ENCODE measurements at places on chromosomes 1 and 21.

DNA sequence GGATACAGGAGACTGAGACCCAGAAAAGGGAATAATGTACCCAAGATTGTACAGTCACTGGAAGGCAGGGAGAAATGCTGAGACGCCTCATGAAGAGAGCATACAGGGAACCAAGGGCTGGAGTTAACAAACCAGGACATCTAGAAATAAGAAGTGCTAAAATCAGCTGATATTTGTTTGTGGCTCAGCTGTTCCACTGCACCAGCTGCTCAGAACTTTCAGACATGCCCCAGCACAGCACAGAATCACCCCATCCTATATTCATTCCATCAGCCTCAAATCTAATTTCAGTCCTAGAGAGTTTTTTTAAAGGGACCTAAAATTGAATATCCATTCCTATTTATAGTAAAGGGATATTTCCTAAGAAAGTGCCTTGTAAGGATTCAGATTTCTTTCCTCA lies 60.2 kb downstream of the DAB1 start:
- no peaks in the 10 kb centered on the region for H3K27me3 ChIP-seq
- no peak overlapping the region for H3K27ac ChIP-seq
- H3K36me3 ChIP-seq: no peaks in the 10 kb centered on the region

DNA sequence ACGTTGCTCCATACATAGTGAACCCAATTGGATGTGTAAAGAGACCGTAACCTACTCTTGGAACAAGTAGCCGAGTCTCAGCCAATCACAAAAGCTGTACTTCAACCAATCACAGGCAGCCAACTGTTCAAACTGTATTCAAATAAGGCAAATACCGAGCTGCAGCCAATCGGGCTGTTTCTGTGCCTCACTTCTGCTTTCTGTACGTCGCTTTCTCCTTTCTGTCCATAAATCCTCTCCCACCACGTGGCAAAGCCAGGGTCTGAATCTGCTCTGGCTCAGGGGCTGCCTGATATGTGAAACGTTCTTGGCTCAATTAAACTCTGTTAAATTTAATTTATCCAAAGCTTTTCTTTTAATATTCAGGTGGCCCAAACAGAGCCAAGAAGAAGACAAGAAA lies 210.3 kb downstream of the URB2 start:
- DNase-seq: no peak
- no peaks in the 10 kb centered on the region for H3K36me3 ChIP-seq
- H3K27ac ChIP-seq: no peak overlapping the region
- no peaks in the 10 kb centered on the region for H3K4me1 ChIP-seq
- no peak overlapping the region for H3K4me3 ChIP-seq
- peaks cover 3% of the 10 kb centered on the region for H3K27me3 ChIP-seq

- no peaks in the 10 kb centered on the region for H3K4me1 ChIP-seq
- no peak overlapping the region for H3K27ac ChIP-seq
- H3K27me3 ChIP-seq: no peaks in the 10 kb centered on the region
- DNase-seq: no peak
Observed at GRCh38 chr21:32137266-32137665, 141.6 kb downstream of the MIS18A start.

GRCh38 chr1:203506858-203507626 lies 13.1 kb downstream of the OPTC start:
- H3K36me3 ChIP-seq: no peaks in the 10 kb centered on the region
- H3K4me1 ChIP-seq: no peaks in the 10 kb centered on the region
- H3K4me3 ChIP-seq: no peak overlapping the region
- no peak overlapping the region for H3K27ac ChIP-seq
- H3K27me3 ChIP-seq: no peaks in the 10 kb centered on the region

DNA sequence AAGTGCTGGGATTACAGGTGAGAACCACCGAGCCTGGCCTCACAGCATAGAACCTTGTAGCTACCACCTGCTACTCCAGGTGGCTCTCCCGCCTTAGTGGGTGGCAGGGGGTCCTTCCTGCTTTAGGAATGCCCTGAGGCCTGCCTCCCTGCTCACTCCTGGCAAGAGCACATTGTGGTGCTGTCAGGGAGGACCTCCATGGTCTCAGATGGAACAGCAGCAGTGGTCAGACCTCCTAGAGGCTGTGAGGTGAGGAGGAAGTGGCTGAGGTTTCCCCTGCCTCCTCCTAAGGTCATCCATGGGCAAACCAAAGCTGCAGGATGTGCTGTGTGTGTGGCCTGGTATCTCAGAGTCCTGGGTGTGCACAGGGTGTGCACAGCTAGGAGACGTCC lies 6.7 kb downstream of the SOX13 start:
- H3K27me3 ChIP-seq: peaks cover 14% of the 10 kb centered on the region
- no peaks in the 10 kb centered on the region for H3K36me3 ChIP-seq
- DNase-seq: no peak
- H3K4me3 ChIP-seq: no peak overlapping the region
- peaks cover 10% of the 10 kb centered on the region for H3K4me1 ChIP-seq
- no peak overlapping the region for H3K27ac ChIP-seq

- no peak overlapping the region for H3K4me3 ChIP-seq
- no peak overlapping the region for H3K27ac ChIP-seq
- no peaks in the 10 kb centered on the region for H3K36me3 ChIP-seq
- H3K27me3 ChIP-seq: no peaks in the 10 kb centered on the region
- DNase-seq: no peak
Observed at GRCh38 chr1:179817056-179817455, 60.5 kb downstream of the TOR1AIP2 start.

- DNase-seq: peak; percentile 21
- no peaks in the 10 kb centered on the region for H3K4me1 ChIP-seq
- no peak overlapping the region for H3K4me3 ChIP-seq
- H3K27ac ChIP-seq: no peak overlapping the region
- no peaks in the 10 kb centered on the region for H3K27me3 ChIP-seq
Observed at GRCh38 chr1:233790662-233791371, 113.7 kb upstream of the SLC35F3 start.

- H3K4me1 ChIP-seq: no peaks in the 10 kb centered on the region
- no peak overlapping the region for H3K27ac ChIP-seq
- no peaks in the 10 kb centered on the region for H3K27me3 ChIP-seq
- H3K36me3 ChIP-seq: no peaks in the 10 kb centered on the region
- DNase-seq: no peak
- H3K4me3 ChIP-seq: no peak overlapping the region
Observed at GRCh38 chr1:206005778-206006180, 2.6 kb upstream of the RAB7B start.

DNA sequence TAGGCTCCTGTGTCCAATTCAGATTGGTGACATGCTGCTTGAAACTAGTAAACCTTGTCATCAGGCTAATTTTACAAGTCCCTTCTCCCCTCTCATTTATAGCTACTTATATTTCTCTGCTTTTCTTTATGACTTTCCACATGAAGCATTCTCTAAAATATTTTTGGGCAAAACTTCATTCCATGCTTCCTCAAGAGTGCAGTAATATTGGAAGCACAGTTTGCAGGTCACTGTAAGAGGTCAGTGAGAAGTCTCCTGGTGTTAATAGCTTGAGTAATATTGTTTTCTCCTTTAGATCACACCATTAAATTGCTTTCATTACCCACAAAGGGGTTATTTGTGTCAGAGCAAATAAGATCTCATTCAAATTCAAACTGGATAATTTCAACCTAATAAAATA lies 46.6 kb downstream of the LPAR3 start:
- H3K27ac ChIP-seq: no peak overlapping the region
- no peak for DNase-seq
- no peaks in the 10 kb centered on the region for H3K27me3 ChIP-seq
- H3K4me3 ChIP-seq: no peak overlapping the region

GRCh38 chr1:150551051-150551783 lies 2.0 kb downstream of the ADAMTSL4 start:
- H3K27me3 ChIP-seq: no peaks in the 10 kb centered on the region
- H3K36me3 ChIP-seq: no peaks in the 10 kb centered on the region
- no peak overlapping the region for H3K4me3 ChIP-seq
- DNase-seq: no peak
- H3K4me1 ChIP-seq: peaks cover 7% of the 10 kb centered on the region

DNA sequence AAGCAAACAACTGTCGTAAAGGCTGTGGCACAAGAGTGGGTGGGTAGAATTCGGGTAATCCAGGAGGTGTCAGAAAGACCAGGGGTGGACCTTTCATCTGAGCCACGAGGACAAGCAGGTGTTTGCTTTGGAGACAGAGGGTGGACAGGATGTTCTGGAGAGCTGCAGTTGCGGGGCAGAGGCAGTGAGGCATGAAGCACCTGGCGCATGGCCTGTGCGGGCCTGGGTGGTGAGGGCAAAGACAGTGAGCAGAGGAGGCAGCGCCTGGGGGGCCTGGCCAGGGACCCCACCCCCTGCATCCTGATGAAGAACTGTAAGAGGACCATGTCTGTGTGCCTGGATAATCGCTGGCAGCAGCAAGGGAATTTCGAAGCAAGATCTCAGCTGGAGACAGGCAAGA lies 24.9 kb downstream of the KIF26B start:
- no peak overlapping the region for H3K27ac ChIP-seq
- DNase-seq: no peak
- no peaks in the 10 kb centered on the region for H3K4me1 ChIP-seq
- H3K4me3 ChIP-seq: no peak overlapping the region

GRCh38 chr1:246199086-246199645 lies 307.9 kb downstream of the SMYD3 start:
- no peak for DNase-seq
- no peak overlapping the region for H3K27ac ChIP-seq
- H3K4me3 ChIP-seq: no peak overlapping the region
- H3K27me3 ChIP-seq: no peaks in the 10 kb centered on the region
- no peaks in the 10 kb centered on the region for H3K36me3 ChIP-seq

DNA sequence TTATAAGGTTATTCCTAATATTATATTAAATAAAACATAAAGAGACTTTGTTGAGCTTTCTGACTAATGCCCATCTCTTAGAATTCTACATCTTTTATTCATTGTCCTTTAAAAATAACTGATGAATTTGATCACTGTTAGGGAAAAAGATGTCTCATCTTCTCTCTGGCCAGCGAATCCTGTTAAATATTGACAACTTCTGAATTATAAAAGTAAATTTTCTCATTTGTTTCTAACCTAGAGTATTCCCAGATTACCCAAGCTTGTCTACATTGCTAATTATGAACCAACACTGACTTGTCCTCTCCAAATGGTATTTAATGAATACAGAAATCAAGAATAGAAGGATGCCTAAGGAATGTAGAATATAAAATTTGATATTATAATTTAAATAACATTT lies 24.8 kb upstream of the KCTD3 start:
- H3K4me3 ChIP-seq: no peak overlapping the region
- H3K36me3 ChIP-seq: no peaks in the 10 kb centered on the region
- H3K4me1 ChIP-seq: no peaks in the 10 kb centered on the region
- no peak overlapping the region for H3K27ac ChIP-seq
- no peaks in the 10 kb centered on the region for H3K27me3 ChIP-seq

All from CD8-positive, alpha-beta memory T cell (primary cell).